Skin of body (tissue), 3 donors: ENCODE measurements at places on chromosomes 11 and 22. TPM values are rescaled to one million over a fixed set of nuclear protein-coding genes. Genes with fewer than 3 reads are reported as not detected.

Gene ZP1
- 0.49 TPM for total RNA-seq

DNA sequence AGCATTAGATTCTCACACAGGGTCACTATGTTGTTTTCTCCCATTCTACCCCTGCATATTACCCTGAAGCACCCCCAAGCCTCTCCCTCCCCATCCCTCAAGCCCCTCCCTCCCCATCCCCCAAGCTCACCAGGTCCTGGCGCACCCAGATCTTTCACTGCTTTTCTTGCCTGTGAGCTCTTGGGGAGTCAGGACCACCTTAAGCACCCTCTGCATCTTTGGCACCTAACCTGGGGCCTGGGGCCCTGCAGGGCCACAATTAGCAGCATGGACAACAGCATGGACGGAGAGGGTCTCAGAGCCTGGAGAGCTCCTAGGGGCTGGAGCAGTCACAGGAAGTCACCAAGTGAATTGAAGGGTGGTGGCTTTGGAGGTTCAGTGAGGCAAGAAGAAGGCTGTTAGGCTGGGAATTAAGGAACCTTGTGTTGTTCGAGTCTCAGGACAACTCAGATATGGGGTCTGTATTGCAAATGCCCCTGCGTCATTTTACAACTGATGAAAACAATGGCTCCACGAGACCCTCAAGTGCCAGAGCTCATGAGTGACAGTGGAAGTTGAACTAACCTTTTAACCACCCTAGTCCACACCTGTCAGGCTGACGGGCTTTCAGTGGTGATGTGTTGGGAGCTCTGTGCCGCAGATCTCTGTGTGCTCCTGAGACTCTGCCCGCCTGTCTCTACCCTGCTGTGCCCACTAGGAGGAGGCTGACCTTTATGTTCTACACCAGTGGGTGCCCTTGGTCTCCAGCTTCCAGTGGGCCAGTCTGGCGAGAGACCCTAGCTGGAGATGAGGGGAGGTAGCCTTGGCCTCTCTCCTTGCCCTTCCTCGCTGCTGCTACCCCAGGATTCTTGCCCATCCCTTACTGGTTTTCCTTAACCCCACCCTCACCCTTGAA, 111.3 kb upstream of the OR4B1 start:
- DNase-seq, result no peak

DNA sequence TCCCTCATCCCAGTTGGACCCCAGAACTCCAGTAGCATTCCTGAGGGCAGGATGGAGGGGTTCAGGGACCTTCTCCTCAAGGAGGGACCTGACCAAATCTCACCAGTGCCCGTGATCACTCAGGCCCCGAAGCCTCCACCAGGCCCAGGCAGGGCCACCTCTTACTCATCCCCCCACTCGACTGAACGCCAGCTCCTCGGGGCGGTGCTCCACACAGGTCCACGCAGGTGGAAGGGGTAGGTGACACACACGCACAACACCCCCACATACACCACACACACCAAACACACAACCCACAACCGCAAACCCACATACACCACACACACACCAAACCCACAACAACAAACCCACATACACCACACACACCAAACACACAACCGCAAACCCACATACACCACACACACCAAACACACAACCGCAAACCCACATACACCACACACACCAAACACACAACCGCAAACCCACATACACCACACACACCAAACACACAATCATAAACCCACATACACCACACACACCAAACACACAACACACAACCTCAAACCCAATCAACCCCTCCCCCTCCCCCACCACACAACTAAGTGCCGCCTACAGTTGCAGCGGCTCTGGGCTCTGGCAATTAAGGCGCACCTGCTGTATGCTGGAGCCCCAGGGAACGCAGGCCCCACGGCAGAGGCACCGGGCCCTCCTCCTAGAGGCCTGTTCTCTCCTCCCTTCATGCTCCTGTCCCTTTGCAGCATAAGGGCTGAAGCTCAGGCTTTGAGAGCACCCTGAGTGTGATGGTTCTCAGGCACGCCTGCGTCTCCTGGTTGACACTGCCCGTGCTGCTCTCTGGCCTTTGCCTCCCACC, 1318.1 kb downstream of the TBC1D22A start:
- no peak for DNase-seq

Gene CEND1
- not detected for total RNA-seq

GRCh38 chr11:57324154-57324885, 432 bp downstream of the TNKS1BP1 start:
- peak; percentile 80 for DNase-seq

GRCh38 chr11:15816260-15816871, 540.0 kb downstream of the SOX6 start:
- no peak for DNase-seq

DNA sequence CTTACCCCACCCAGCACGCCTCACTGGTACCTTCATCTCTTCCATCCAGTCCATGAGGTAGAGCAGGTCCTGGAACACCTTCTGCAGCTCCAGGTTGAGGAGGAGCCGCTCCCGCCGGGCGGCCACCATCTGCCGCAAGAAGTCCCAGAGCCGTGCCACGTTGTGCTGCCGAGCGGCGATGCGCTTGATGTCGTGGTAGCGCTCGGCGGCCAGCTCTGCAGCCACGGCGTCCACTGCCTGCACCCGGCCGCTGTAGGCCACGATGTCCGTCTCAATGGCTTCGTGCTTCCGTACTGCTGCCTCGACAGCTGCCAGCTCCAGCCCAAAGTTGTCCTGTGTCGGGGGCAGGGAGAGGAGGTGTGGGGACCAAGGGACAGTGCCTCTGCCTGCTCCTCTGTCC, 21.5 kb downstream of the SPTBN2 start:
- DNase-seq, result no peak

Gene LDLRAD3
- 9.4 TPM for total RNA-seq

Gene MRGPRX4
- not detected for total RNA-seq

Gene SAA4
- total RNA-seq, result not detected

GRCh38 chr22:41397143-41397811, 15.5 kb downstream of the TEF start:
- DNase-seq, result no peak

GRCh38 chr11:76762356-76762752, 20.8 kb upstream of the TSKU start:
- no peak for DNase-seq

DNA sequence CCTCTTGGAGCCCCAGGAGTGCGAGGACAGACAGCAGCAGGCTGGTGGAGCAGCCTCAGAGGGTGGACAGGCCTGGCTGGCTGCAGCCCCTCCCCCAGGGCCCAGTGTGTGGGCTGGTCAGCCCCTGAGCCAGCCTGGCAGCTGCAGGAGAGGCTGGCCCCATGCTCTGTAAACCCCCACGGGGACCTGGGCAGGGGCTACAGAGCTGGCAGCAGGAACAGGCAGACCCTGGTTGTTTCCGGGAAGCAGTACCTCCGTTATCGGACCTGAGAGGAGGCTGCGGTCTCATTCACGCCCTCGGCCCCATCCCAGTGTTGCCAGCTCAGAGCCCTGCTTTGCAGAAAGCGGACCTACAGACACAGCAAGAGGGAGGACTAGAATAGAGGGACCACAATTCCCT, 38.5 kb upstream of the COMT start:
- no peak for DNase-seq

- DNase-seq, result no peak
These were observed 1503.9 kb upstream of the TENM4 start for GRCh38 chr11:80944758-80945157.

DNA sequence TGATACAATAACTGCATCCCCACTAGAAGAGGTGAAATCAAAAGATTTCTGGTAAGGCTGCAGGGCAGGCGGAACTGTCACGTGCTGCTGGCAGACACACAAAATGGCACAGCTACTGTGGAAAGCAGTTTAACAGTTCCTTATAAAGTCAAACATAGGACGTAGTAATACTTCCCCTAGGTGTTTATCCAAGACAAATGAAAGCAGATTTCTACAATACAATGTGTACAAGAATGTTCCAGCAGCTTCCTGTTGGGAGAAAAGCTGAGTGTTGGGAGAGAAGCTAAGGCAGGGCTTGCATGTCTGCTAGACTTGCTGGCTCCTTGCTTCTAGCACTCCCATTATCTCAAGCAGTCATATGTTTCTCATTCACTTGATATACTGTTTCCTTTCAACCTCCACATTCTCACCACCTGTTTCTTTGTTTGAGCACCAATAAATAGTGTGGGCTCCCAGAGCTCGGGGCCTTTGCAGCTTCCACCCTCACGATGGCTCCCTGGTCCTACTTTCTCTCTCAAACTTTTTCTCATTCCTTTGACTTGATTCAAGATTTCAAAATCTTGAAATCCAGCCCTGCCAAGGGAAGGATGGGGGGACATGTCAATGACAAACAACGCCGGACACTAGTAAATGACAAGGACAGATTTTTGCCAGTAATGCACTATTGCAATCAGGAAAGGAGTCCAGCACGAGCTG, 21.2 kb upstream of the IL17RA start:
- DNase-seq, result no peak

Gene PRG2
- total RNA-seq, result 6.8 TPM

DNA sequence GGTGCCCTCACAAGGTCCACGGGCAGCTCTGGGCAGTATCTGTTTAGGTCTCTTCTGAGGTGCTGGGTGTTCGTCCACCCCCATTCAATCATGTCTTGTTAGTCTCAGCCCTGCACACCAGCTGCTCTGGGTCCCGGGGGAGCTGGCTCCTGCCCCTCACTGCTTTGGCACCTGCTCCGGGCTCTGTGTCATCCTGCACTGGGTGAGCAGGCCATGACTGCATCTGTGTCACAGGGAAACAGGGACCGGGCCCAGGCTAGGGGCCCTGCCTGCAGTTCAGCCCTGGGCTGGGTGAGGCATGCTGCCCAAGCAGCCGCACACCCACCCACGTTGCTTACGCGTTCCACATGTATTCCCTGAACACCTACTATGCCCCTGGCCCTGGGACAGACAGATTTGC, 43.9 kb downstream of the ELFN2 start:
- no peak for DNase-seq

DNA sequence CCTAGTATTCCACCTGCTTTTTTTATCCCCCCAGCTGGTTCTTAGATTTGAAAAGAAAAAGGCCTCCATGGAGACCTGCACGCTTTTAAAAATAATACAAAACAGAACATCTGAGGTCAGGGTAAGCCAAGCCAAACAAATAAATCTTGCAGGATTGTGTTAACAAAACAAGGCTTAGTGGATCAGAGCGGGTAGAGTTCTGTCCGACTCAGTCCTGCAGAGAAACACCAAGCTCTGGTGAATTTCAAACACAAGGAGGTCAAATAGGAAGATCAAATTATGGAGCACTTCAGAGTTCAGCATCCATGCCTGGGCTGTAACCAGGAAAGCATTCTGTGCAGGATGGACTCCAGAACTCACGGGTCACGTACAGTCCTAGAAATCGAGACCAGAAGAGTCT, 86.9 kb downstream of the SYN3 start:
- DNase-seq, result no peak
